ENCODE measurements at places on chromosomes 13 and 19. TPM values are rescaled to one million over a fixed set of nuclear protein-coding genes. Genes with fewer than 3 reads are reported as not detected.

DNA sequence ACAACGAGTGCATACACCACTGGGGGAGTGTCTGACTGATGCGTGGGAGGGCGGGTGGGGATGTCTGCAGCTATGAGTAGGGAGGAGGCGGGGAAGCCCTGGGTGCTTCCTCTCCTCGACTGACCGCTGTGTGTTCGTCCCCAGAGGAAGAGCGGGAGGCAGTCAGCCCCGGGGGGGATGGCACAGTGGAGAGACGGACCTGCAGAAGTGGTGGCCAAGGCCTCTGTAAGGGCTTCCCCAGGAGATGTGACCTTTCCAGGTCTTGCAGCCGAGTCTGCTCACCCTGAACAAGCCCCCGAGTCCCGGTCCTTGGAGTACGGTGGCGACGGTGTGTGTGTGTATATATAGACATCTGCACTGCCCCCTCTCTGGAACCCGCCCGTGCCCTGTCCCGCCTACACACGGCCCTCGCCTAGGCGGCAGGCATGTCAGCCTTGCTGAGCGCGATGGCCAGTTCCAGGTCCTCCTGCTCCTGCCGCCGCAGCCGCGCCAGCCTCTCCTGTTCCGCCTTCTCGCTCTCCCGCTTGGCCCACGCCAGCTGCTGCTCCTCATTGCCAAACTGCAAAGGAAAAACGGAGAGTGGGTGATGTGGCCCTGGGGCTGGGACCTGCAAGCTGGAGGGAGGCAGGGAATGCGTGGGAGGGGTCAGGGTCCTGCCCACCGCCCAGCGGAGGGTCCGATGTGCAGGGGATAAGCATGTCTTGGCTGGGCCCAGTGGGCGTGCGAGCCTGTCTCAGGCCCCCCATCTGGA, 30.8 kb downstream of the KLF2 start:
- peaks cover 51% of the 10 kb centered on the region for H3K4me1 ChIP-seq
- peaks cover 2% of the 10 kb centered on the region for H3K36me3 ChIP-seq
- no peaks in the 10 kb centered on the region for H3K27me3 ChIP-seq
- H3K4me3 ChIP-seq, result no peak overlapping the region
- DNase-seq, result no peak
- H3K27ac ChIP-seq, result no peak overlapping the region

DNA sequence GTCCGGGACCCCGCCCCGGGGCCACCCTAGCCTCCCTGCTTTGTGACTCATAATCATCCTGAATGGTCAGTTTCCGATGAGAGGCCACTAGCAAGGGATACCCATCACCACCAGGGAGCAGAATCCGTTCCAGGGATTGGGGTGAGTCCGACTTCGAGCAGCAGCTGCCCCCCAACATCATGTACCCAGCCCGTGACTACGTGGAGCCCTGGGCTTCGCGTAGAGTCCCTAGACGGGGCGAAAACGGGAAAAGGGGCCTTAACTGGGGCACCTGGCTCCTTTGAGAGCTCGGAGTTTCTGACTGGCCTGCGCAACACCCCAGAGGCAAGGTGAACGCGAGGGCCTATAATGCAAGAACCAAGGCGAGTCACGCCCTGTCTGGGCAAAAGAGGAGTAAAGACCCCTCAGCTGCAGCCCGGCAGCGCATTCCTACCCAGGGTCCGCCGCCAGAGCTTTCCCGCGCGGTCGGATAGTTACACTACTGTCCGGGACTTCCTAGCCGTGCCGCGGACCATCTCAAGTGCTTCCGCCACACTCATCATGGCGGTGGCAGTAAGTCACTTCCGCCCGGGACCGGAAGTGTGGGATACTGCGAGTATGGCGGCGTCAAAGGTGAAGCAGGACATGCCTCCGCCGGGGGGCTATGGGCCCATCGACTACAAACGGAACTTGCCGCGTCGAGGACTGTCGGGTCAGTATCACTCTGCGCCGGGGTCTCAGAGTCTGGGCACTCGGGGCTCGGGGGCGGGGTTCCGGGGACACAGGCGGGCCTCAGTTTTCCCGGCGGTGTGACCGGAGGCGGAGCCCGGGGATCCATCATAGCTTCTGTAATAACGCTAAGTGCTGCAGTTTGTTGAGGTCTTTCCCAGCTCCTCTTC, at the start of gene NDUFA13:
Gene NDUFA13 (plus strand): TSS at position 584 of the 878 bp plus-strand sequence. CDS start 14 bp downstream, at position 598.
- H3K27me3 ChIP-seq, result no peaks in the 10 kb centered on the region
- H3K4me1 ChIP-seq, result peaks cover 32% of the 10 kb centered on the region
- H3K36me3 ChIP-seq, result peaks cover 21% of the 10 kb centered on the region
- DNase-seq, result peak; percentile 96
- peak within 1 kb of the TSS; percentile 94 for H3K27ac ChIP-seq

DNA sequence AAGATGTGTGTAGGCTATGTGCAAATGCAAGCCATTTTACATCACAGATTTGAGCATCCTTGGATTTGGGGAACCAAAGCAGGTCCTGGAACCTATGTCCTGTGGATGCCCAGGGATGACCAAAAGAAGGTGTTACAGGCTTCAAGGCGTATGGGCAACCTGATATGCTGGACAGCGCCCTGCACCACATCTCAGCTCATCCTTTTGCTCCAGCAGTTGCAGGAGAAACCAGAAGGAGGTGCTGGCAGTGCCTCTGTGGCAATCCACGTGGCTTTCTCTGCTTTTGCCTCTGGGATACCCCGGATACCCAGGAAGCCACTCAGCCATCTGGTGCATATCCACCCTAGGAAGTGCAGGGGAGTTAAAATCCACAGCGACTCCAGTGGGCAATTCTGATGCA, 110.3 kb upstream of the VSTM2B start:
- no peaks in the 10 kb centered on the region for H3K4me1 ChIP-seq
- no peaks in the 10 kb centered on the region for H3K36me3 ChIP-seq
- H3K27me3 ChIP-seq, result no peaks in the 10 kb centered on the region
- H3K27ac ChIP-seq, result no peak overlapping the region
- no peak overlapping the region for H3K4me3 ChIP-seq
- DNase-seq, result no peak

GRCh38 chr19:33456076-33456844, 65.3 kb downstream of the PEPD start:
- DNase-seq, result no peak
- H3K4me3 ChIP-seq, result no peak overlapping the region
- no peaks in the 10 kb centered on the region for H3K27me3 ChIP-seq
- H3K4me1 ChIP-seq, result no peaks in the 10 kb centered on the region
- no peaks in the 10 kb centered on the region for H3K36me3 ChIP-seq
- H3K27ac ChIP-seq, result no peak overlapping the region

GRCh38 chr19:54164369-54165068, 5.0 kb upstream of the LENG1 start:
- H3K27me3 ChIP-seq, result peaks cover 13% of the 10 kb centered on the region
- no peak overlapping the region for H3K27ac ChIP-seq
- DNase-seq, result peak; percentile 67
- H3K36me3 ChIP-seq, result no peaks in the 10 kb centered on the region
- no peak overlapping the region for H3K4me3 ChIP-seq

DNA sequence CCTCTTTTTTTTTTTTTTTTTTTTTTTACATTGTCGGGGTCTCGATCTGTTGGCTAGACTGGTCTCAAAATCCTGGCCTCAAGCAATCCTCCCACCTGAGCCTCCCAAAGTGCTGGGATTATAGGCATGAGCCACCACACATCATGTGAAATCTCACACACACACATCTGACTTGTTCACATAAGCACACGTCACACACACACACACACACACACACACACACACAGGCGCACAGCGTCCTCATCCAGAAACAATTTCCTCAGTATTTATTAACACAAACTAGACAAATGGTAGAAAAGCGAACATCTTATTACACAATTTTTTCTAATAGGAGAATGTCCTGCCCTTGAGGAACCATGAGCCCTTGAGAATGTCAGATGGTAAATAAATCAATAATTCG, 5.1 kb upstream of the SYCN start:
- no peak overlapping the region for H3K4me3 ChIP-seq
- no peak for DNase-seq
- no peak overlapping the region for H3K27ac ChIP-seq
- H3K36me3 ChIP-seq, result no peaks in the 10 kb centered on the region
- H3K27me3 ChIP-seq, result peaks cover 5% of the 10 kb centered on the region
- H3K4me1 ChIP-seq, result no peaks in the 10 kb centered on the region

DNA sequence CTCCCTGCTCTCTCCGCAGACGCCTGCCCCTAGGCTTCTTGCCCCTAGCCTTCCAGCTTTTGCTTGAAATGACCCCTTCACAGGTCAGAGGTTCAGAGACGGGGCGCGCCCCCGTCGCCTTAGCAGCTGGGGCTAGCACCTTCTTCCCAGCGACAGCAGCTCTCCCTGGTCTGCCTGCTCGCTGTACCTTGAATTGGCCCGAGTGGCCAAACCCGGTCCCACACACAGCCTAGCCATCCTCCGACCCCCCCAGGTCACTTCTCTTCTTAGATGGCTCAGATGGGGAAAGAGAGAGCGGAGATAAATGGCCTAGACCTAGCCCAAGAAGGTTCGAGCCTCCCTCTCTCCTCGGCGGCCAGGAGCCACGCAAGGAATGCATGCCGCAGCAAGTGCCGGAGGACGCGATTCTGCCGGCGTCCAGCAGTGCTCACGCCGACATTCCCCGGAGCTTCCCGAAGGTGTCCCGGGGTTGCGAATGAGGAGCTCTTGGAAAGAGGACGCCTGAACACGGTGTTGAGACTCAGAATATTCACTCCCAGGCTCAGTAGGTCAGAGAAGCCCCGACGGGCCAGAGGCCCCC, 1.3 kb downstream of the CDX2 start:
- no peak overlapping the region for H3K4me3 ChIP-seq
- peaks cover 22% of the 10 kb centered on the region for H3K4me1 ChIP-seq
- DNase-seq, result no peak
- no peaks in the 10 kb centered on the region for H3K36me3 ChIP-seq
- H3K27me3 ChIP-seq, result peaks cover 71% of the 10 kb centered on the region
- H3K27ac ChIP-seq, result no peak overlapping the region

- no peak overlapping the region for H3K4me3 ChIP-seq
- no peaks in the 10 kb centered on the region for H3K36me3 ChIP-seq
- H3K4me1 ChIP-seq, result peaks cover 15% of the 10 kb centered on the region
- no peak overlapping the region for H3K27ac ChIP-seq
- H3K27me3 ChIP-seq, result peaks cover 41% of the 10 kb centered on the region
Measured at GRCh38 chr13:91400671-91401070, 2.2 kb downstream of the GPC5 start.

DNA sequence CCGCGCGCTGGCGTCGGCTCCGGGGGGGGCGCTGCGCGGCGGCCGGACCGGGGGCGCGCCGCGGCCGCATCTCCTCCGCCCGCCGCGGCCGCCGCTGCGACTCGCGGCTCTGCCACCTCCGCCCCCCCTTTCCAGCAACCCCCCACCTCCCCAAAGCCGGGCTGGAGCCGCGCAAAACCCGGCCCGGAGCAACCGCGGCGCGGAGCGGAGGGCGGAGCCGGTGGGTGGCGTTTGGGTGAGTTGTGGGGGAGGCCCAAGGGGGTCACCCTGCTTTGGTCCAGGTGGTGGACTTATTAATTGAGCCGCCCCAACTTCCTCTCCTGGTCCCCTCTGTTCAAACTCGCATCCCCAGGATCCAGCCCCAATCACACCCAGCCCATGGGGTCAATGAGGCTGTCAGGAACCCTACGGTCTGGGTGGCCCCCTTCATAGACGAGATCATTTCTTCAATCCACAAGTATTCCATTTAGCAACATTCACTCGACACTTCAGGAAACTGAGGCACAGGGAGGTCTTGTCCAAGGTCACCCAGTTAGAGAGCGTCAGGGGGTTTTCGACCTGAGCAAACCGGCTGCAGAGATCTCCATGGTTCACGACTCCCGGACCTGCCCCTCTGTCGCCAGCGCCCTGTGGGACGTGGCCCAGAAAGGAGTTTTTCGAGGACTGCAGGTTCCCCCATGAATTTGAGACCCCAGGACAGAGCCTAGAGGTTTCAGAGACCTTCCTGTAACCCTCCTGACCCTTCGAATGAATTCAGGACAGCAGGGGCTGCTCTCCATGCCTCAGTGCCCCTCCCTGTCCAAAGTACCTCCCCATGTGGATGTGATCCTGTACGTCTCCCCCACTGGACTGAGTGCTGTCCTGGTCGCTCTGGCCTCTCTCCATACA, 22.4 kb upstream of the SEMA6B start:
- no peaks in the 10 kb centered on the region for H3K36me3 ChIP-seq
- H3K27ac ChIP-seq, result no peak overlapping the region
- H3K4me3 ChIP-seq, result no peak overlapping the region
- peaks cover 50% of the 10 kb centered on the region for H3K27me3 ChIP-seq

DNA sequence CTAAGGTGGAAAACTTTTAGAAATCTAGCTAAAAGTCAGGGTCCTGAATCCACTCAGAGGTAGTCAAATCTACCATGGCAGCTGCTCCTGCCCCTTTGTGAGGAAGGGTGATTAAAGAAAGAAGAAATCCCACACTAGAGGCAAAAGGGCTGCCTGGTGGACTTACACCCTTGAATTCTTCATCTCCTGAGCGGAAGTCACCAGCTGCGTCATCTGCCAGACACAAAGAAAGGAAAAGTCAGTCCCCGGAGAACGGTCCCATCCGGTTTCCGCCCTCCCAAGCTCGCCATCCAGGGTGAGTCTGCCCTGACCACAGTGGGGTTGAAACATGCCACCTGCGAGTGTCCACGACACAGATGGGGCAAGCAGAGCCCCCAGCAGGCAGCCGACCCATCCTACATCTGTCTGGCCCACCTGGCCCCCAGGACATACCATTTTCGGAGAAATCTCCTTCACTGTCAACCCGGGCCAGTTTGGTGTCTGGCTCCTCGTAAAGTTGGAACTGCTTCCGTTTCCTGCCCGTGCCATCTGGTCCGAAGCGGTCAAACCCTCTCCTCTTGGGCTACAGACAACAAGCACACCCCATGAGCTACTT, 7.7 kb downstream of the AKAP8 start:
- no peak for DNase-seq
- no peaks in the 10 kb centered on the region for H3K27me3 ChIP-seq
- H3K4me3 ChIP-seq, result no peak overlapping the region
- peaks cover 28% of the 10 kb centered on the region for H3K36me3 ChIP-seq

DNA sequence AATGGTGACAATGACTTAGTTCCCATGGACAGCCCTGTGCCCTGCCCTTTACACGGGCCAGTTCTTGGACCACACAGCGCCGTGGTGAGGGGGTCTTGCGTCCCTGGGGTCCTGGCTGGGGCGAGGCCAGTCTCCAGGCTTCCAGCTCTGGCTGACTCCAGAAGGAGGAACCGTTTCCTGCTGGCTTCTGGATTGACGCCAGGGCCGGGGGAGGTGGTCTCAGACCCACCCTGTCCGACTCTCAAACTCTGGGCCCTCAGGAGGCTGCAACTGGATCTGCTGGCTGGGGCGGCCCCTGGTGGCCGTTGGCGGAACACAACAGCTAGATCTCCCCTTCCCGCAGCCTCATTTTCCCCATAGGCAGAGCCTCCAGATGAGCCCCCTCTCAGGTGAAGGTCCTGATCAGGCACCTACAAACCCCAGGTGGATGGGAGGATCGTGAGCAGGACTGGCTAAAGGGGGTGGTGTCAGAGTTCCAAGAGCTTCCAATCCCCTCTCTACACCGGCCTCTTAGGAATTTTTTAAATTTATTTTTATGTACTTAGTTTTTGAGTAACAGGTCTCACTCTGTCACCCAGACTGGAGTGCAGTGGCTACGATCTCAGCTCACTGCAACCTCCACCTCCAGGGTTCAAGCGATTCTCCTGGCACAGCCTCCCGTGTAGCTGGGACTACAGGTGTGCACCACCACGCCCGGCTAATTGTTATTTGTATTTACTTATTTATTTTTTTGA, 8.0 kb downstream of the CCDC194 start:
- H3K27me3 ChIP-seq, result peaks cover 5% of the 10 kb centered on the region
- H3K36me3 ChIP-seq, result no peaks in the 10 kb centered on the region
- peak; percentile 81 for DNase-seq

GRCh38 chr13:76289558-76289957, 596.6 kb downstream of the KCTD12 start:
- no peak overlapping the region for H3K4me3 ChIP-seq
- H3K4me1 ChIP-seq, result no peaks in the 10 kb centered on the region
- no peaks in the 10 kb centered on the region for H3K27me3 ChIP-seq
- H3K27ac ChIP-seq, result no peak overlapping the region
- H3K36me3 ChIP-seq, result no peaks in the 10 kb centered on the region

The KLK1 gene
- total RNA-seq, result 0.83 TPM

The MOB3A gene
- 175 TPM for total RNA-seq

The LIM2 gene
- total RNA-seq, result 1.4 TPM

The PSG11 gene
- not detected for total RNA-seq

The LYL1 gene
- total RNA-seq, result 4.8 TPM

The WDR62 gene
- total RNA-seq, result 22.6 TPM
